Right atrium auricular region (tissue), 2 donors: ENCODE measurements at places on chromosomes 3 and 15. TPM values are rescaled to one million over a fixed set of nuclear protein-coding genes. Genes with fewer than 3 reads are reported as not detected.

- no peak for DNase-seq
Observed at GRCh38 chr3:107367353-107367752, 9.9 kb upstream of the CCDC54 start.

- DNase-seq: no peak
Observed at GRCh38 chr3:57977818-57978235, 30.4 kb upstream of the FLNB start.

DNA sequence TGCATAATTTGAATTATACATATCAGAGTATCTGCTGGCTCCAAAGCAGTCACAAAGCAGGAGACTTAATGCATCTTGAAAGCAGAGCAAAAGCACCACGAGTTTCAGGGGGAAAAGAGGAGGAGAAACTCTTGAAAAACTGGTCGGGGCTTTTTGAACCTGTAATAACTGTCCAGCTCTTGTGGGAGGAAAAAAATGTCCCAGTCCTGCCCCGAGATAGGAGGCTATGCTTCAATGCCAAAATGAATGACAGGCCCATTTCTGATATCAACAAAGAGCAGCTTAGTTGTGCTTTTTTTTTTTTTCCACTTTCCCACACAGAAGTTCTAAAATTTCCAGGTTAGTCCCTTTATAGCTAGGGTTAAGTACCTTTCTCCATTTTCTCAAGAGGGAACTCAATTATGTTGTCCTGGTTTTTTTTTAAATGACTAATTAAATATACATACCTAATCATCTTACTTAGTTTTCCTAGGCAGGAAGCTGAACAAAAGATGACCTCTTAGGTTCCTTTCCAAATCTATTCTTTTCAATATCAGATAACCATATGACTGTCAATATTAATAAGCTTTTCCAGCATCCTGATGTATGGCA, 120.2 kb downstream of the TFDP2 start:
- no peak for DNase-seq

GRCh38 chr3:14570864-14571263, 30.7 kb upstream of the GRIP2 start:
- DNase-seq: no peak

DNA sequence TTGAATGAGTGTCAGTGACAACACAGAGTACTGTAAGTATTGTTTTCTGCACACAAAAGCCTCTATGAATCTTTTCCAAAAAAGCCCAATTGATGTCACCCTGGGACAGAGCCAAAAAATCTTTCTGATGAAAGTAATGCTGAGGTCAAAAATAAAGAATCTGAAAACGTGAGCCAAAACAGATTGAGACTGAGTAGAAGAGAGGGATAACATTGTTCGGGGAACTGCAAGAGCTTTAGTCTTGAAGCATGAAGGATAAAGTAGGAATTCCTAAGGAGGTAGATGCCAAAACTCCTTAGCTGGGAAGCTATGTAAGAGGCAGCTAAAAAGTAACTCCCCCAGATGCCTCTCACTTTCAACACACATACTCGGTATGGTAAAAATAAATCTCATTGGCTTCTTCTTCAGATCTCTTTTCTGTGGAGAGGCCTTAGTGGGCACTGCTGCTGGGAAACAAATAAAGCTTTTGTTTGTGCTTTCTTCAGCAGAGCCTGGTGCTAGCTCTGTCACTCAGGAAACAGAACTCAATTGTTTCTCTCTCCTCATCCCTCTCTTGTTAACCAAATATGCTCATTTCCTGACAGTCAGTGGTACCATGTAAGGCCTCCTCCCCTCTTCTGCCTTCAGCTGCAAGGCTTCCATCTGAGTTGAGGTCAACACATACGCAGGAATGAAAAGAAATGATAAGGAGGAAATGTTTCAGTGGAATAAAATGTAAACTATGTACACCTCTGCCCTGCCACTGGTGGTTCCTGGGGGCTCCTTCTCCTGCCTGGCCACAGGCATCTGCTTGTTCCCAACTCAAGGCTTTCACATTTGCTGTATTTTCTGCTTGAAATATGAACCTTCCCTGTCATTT, 58.1 kb downstream of the CD200 start:
- DNase-seq: no peak

DNA sequence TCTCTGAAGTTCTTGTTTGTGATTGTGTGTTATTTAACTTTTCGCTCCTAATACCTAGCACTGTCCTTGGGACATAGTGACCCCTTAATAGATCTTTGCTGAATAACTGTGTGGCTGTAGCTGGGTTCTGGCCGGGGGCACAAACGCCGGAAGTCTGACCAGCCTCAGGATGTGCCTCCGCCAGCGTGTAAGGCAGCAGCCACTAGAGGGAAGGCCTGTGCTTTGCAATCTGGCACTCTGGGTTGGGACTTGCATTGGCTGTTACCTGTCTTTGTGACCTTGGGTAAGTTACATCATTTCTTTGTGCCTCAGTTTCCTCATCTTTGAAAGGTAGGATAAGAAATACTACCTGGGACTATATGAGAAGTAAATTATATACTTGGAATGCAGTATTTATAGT, 158.7 kb downstream of the GHSR start:
- DNase-seq: peak; percentile 64

DNA sequence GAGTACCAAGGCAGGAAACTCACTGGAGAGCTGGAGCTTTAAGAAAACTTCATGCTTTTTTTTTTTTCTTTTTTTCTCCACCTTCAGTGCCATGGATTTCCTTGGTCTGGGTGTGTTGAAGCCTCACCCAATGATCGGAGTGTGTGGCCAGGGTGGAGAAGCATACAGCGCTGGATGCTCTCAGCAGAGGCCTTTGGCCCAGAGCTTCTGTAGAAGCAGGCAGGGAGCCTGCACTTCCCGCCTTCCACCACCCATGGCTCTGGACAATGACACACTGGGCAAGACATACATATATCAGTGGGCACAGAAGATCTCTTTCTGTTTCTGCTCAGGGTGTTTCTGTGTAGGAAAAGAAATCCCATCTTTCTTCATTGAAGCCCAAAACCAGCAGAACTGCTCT, 55.8 kb upstream of the ACAD9 start:
- DNase-seq: no peak

DNA sequence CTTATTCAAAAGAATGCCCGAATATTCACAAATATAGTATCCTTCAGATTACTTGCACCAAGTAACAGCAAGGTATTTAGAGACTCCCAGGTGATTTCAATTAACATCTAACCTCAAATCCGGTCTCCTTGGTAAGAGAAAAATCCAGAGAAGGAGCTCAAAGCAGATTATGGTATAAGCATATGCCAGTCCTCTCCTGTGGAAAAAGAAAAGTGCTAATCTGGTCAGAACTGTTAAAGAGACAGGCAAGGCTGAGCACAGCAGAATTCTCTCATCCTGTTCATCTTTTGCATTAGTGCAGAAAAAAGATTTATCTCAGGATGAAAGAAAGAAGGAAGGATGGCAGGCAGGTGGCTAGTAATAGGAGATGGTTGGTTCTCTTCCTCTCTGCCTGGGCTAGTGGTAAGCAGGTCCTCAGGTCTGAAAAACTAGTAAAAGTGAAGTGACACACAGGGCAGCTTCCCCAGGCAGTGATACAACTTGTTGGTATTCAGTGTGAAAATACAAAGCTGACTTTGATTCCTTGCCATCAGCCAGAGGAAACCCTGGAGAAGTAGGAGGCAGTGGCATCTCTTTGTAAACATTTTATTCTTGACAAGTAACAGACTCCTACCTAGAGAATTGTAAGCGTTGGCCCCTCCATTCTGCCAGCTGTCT, 14.2 kb downstream of the ATXN7 start:
- no peak for DNase-seq

DNA sequence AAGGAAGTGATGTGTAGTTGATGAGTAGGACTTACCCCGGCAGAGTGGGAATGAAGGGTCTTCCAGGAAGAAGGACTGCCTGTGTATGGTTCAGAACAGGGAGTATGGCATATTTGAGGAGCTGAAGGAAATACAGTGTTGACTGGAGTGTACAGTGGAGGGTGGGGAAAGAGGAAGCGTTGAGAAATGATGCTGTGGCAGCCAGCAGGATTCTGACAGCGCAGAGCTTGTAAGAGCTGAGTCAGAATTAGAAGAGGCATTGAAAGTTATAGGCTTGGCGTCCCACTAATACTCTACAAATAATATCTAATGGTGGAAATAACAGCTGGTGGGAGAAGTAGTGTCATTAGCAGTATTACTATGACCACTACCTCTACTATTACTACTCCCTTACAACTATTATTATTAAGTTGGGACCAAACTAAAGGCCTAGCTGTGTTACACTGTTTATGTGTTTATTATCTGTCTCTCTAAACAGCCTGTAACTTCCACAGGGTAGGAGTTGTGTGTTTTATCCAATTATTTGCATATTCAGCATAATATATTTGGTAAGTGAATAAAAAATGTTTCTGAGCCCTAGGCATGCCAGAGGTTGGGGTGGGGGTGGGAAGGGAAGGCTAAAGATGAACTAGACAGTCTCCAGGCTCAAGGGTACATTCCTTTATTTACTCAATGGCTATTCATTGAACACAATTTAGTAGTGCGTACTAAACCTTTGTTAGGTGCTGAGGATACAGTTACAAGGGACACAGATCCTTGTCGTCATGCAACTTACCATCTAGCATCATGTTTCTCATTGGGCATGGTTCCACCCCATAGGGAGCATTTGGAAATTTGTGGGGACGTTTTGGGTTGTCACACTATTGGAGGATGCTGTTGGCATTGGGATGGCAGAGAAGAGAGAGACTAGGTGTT, 428.8 kb upstream of the ONECUT1 start:
- DNase-seq: no peak

The LRRC34 gene
- total RNA-seq: 2.9 TPM

- DNase-seq: peak; percentile 67
Observed at GRCh38 chr15:87477737-87478686, 778.5 kb downstream of the NTRK3 start.

DNA sequence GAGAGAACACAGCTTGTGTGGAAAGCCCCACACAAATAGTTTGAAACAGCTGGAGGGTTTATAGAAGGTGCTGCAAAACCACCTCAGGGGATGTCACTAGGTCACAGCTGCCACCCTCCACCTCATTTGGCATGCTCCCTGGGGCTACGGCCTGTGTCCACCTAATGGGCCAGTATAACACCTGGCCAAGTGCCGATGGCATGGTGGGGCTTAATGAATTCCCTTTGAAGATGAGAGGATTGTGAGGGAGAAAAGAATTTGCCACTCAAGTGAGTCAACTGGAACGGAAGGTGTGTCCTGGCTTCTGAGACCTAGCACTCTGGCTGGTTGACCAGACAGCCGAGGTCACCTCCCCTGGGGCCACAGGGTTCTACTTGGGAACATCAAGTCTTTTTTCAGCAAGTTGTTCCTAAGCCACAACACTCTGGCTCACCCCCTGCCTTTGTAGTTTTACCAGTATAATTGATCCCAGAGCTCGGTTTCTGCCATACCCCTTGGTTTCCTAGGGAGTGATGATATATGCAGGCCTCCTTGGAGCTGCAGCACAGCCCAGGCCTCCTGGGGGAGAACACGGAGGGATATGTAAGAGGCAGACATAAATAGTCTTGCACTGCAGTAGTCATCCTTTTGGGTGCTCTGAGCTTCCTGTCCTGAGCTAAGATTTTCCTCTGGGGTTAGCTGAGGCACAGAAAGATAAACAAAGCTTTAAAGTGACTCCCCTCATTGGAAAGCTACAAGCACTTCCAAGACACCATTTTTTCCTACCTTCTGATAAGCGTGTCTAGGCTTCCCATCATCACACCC, 178.2 kb upstream of the LPP start:
- DNase-seq: no peak

DNA sequence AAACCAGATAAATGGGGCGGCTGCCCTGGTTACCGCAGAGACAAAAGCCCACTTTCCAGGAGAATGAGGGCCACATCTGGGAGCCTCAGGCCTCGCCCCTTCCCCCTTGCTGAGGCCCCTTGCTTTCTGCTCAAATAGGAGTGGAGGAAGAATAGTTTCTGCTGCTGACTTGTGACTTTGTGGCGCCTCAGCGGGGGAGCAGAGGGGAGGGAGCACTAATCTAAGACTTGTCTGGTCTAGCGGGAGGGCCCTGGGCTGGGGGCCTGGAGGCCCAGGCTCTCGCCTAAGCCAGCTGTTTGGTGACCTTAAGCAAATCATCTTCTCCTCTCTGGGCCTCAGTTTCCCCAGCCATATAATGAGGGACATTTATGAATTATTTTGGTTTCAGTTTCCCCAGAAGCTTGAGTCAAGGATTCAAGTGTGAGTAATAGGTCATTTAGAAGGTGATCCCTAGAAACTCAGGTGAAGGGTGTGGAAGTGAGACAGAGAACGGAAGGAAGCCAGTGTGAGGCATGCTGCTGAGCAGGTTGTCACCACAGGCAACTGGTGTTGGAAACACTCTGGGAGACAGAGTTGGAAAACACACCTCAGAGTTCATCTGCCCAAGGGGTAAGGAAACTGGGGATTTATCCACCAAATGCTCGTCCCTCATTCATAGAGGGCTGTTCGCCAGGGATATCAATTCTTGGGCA, 25.9 kb upstream of the SMAD3 start:
- DNase-seq: no peak

GRCh38 chr3:156448300-156448699, 106.6 kb downstream of the SSR3 start:
- DNase-seq: no peak

DNA sequence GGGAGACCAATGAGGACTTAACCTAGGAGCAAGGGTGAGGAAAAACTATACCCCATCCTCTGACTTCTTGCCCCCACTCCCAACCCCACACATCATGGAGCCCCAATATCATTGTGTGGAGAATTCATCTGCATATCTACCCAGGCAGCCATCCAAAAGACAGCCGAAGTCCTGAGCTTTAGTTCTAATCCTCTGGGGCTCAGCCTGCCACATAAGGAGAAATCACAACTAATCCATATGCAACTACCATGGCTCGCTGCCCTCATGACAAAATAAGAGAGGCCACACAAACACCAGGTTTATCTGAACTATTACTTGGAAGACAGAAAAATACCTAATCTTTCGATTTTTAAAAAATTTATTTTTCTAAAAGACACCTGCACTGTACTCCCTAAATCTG, 17.7 kb downstream of the HEXA start:
- no peak for DNase-seq

The KNG1 gene
- 0.59 TPM for total RNA-seq

DNA sequence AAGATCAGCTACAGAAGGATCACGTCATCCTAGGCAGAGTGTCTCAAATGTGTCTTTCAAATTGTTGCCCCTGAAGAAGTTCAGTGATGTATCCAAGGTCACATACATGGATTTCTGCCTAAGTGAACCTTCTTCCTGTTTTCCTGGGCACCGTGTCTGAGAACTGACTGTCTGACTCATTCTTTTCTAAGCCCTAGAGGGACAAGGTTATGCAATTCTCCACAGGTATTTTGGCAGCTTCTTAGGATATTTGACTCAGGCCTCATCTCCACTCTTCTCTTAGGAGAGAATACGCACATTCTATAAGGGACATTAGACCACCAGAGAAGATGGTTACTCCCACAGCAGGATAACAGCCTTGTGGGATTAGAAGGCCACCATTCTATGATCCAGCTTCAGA, 391.9 kb upstream of the THBS1 start:
- no peak for DNase-seq
